Naive thymus-derived CD4-positive, alpha-beta T cell (primary cell): ENCODE measurements at places on chromosomes 1 and 21. TPM values are rescaled to one million over a fixed set of nuclear protein-coding genes. Genes with fewer than 3 reads are reported as not detected.

DNA sequence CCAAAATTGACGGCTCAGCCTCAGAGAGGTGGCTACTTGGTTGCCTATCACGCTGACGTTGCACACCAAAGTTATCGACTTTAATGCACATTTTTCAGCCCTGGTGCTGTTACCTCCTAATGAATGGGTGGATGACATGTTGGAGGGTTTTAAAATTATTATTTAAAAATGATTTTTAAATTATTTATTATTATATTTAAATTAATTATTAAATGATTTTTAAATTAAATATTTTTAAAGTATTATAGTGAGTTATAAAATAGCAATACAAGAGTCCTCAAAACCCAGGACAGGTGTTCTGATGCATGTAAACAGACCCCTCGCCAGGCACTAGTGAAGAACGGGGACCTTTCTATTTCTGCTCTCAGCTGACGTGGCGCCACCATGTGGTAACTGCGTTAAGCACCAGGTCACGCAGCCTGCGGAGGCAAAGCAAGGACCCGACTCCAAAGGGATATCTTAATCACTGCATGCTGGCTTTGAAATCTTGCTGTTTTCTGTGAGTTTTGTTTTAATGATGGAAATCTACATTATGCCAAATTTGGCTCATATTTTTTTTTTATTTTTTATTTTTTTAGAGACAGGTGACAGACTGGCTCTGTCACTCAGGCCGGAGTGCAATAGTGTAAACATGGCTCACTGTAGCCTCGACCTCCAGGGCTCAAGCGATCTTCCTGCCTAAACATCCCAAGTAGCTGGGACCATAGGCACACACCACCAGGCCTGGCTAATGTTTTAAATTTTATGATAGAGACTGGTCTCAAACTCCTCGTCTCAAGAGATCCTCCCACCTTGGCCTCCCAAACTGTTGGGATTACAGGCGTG, 22.6 kb downstream of the CASP9 start:
- DNase-seq, result peak; percentile 11

- DNase-seq, result no peak
Measured at GRCh38 chr1:224684979-224685425, 68.9 kb downstream of the CNIH3 start.

- DNase-seq, result no peak
Measured at GRCh38 chr1:160835751-160836150, 26.9 kb downstream of the CD244 start.

Gene RGS7
- not detected for polyA plus RNA-seq

- no peak for DNase-seq
Measured at GRCh38 chr1:42963378-42964043, 4.8 kb upstream of the SLC2A1 start.

- no peak for DNase-seq
Measured at GRCh38 chr1:168923521-168924136, 182.9 kb upstream of the ATP1B1 start.

DNA sequence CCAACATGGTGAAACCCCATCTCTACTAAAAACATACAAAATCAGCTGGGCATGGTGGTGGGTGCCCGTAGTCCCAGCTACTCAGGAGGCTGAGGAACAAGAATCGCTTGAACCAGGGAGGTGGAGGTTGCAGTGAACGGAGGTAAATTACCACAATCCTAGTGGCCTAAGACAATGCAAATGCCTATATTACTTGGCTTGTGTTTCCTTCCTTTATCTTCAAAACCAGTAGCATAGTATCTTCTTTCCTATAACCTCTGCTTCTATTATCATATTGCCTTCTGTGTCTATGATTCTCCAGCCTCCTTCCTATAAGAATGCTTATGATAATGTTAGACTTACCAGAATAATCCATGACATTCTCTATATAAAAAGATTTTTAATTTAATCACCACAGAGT, 156.2 kb upstream of the RGS18 start:
- DNase-seq, result no peak

Gene LCE2C
- not detected for polyA plus RNA-seq

DNA sequence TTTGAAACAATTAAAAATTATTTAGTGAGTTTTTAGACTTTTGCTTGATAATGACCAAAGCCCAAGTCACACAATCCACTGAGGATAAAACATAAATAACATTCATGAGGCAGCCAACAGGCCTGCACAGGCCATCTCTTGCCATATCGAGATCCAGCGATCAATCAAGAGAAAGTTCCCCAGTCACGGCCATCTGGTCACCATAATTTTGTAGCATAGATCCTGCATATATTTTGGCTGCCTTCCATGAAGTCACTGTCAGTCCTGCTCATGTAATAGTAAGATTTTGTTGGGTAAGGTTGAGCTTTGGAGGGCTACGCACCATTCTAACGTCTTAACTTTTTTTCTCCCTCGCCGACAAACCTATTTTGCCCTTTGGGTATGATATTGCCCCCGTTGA, 17.5 kb downstream of the KPNA6 start:
- no peak for DNase-seq

GRCh38 chr1:4268262-4268888, 368.3 kb upstream of the C1orf174 start:
- no peak for DNase-seq

- DNase-seq, result no peak
Measured at GRCh38 chr1:111351700-111352099, 61.0 kb downstream of the CHIA start.

Gene ADAMTS4
- polyA plus RNA-seq, result 0.21 TPM

Gene IGSF8
- 38.6 TPM for polyA plus RNA-seq

Gene PPIH
- polyA plus RNA-seq, result 79.7 TPM

DNA sequence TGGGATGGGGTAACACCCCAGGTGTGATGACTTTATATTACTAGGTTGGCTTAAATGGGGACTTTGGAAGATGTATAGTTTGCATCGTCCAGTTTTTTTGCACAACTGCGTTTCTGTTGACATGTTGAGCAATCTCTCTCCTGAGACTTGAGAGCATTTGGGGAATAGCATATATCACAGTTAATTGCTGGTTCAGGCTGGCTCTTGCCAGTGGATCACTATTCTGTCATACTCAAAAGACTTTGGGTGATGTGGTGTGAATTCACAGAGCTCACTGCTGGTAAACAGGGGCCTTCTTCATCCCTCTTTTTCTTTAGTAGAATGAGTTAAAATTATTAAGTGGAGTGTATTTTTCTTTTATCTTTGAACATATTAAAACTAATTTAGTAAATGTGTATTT, 44.3 kb downstream of the LHX9 start:
- no peak for DNase-seq

- DNase-seq, result no peak
Measured at GRCh38 chr21:23223882-23224281, 2225.7 kb downstream of the NCAM2 start.

- no peak for DNase-seq
Measured at GRCh38 chr1:168763031-168763430, 34.0 kb upstream of the DPT start.

Gene VASH2
- not detected for polyA plus RNA-seq

- no peak for DNase-seq
Measured at GRCh38 chr1:26517766-26518049, 11.9 kb upstream of the RPS6KA1 start.

DNA sequence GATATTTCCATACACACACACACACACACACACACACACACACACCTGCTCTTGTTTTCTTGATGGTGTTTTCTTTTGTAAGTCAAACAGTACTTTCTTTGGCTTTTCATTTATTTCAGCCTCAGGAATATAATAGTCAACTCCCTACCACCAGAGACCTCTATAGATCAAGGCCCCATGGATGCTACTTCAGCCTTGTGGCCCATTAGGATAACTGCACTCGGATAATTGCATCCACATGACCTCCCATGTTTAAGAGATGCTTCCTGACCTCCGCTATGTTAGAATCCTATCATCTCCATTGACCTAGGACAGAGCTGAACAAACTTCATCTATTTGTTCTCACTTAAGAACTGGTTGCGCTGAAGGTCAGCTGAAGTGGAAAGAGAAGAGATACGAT, 1094.0 kb upstream of the B3GALT2 start:
- no peak for DNase-seq

DNA sequence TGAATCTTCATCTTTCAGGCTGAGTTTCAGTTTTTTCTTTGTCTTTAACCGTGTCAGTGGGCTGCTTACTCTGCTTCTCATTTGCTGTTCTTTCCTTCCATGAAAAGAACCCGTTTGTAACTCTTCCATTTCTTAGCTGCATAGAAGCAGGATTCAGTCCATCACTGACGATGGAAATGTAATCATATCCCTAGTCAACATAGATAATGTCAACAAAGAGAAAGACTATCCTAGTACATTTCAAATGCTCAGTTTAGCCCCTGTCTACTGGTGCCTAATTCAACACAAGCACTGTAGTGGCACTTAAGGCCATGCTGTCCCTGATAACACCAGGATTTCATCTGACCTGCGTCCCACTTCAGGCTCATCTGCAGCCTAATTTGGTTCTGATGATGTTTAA, 376 bp downstream of the GBP1 start:
- DNase-seq, result peak; percentile 4

GRCh38 chr1:214448536-214448935, 102.9 kb downstream of the PTPN14 start:
- no peak for DNase-seq

DNA sequence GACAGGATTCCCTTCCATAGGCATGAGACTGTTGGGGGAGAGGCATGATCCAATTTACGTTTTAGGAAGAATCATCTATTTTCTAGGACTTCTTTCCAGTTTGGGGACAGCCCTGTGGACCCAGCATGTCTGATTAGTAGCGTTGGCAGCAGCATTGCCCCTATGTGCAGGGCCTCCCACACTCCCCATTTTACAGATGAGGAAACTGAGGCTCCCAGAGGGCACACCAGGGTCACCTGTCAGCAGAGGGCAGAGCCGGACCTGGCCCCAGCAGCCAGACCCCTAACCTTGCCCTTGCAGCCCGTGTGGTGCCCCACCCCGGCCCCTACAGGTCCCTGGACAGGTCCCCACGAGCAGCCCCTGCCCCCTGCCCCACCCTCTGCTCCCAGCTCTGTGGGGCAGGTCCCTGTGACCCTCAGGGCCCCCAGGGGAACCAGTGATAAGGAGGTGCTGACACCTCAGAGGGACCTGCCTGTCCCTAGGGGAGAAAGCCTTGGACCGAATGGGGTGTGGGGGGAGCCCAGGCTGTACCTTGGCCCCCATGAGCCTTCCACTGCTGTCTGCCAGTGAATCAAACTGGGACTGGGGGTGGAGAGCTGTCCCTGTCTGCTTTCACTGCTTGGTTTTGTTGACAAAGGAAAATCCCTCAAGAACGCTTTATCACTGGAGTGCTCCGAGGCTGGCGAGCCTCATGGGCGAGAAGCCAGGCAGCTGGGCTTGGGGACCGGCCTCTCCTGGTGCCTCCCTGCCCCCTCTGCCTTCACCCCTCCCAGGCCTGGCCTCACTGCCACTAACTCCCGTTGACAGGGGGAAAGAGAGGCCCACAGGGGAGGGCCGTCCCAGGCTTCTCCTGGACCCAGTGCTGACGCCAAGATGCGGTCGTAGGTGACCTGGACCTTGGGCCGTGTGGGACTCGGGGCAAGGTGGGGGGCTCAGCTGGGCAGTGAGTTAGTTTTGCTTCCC, 39.4 kb upstream of the CCDC27 start:
- DNase-seq, result no peak

GRCh38 chr1:229273507-229274232, 2.8 kb downstream of the RAB4A start:
- DNase-seq, result no peak

Gene CD1D
- not detected for polyA plus RNA-seq

Gene TARDBP
- 80.4 TPM for polyA plus RNA-seq

- no peak for DNase-seq
Measured at GRCh38 chr1:7103361-7103782, 318.1 kb downstream of the CAMTA1 start.

DNA sequence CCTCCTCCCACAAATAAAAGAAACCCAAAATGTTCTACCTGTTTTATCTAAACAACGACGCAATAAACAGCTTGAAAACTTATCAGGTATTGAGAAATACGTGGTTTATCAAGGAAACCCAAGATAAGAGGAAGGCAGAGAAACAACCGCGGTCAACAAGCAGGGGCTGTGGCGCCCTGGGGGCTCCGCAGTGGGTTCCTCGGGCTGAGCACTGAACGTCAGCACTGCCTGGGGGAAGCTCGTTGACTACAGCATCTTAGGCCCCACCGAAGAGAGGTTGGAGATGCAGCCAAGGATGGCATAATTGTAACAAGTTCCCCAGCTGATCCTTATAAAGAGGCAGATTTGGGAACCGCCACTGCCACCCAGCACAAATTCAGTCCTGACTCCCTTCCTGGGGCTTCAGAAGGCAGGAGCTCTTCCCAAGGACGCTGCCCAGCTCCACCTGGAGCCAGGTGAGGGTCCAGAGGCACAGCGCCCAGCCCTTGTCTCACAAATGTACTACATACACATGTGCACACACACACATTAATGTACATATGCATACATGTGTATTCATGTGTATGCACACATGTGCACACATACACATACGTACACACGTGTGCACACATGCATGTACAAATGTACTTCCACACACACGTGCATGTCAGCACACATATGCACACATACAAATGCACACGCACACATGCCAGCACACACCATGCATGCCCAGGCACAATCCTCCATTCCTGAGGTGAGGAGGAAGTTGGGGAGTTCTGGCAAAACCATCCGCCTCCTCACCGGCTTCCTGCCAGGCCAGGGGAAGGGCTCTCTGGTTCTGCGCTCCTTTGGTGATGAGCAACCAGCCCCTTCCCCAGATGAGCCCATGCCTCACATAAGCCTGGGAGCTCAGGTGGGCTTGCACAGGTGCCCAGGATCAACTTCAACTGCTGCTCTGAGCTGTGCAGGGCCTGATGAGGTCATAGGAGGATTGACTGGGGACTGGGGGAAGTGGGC, 251.1 kb downstream of the NPHP4 start:
- DNase-seq, result no peak

DNA sequence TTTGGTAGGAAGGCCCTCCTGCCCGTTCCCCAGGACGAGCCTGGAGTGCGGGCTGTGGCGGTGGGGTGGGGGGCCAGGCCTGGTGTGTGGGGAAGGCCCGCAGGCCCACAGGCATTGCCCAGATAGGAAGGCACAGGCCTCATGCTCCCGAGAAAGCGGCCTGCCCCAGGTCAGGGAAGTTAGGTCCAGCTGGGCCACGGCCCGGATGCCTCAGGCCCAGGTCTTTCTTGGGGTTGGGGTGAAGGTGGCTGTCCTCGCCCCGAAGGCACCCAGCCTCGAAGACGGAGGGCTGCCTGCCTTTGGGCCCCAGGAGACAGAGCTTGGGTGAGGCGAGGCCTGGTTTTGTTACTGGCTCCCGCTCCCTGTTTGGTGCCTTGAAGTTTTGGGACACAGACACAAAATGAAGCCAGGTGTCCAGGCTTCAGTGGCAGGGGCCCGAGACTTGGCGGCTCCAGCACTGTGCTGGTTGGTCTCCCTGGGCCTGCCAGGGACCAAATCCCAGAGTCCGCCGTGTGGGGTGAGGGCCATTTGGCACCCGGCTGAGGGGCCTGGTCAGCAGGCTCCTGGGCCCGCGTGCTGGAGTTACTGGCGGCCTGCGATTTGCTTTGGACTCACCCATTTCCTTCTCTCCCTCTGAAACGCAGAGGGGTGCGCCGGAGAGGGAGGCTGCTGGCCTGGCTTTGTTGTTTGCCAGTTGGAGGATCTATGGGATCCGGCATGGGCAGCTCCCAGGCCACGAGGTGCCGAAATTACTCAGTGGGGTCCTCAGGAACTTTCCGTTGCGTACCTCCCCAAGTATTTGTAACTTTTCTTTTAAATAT, 2.0 kb downstream of the SKI start:
- DNase-seq, result peak; percentile 31

Gene PUSL1
- 26.1 TPM for polyA plus RNA-seq
